ENCODE measurements at places on chromosomes 5 and 9. TPM values are rescaled to one million over a fixed set of nuclear protein-coding genes. Genes with fewer than 3 reads are reported as not detected.

Gene PCDHAC2
- total RNA-seq, result 0.18 TPM

DNA sequence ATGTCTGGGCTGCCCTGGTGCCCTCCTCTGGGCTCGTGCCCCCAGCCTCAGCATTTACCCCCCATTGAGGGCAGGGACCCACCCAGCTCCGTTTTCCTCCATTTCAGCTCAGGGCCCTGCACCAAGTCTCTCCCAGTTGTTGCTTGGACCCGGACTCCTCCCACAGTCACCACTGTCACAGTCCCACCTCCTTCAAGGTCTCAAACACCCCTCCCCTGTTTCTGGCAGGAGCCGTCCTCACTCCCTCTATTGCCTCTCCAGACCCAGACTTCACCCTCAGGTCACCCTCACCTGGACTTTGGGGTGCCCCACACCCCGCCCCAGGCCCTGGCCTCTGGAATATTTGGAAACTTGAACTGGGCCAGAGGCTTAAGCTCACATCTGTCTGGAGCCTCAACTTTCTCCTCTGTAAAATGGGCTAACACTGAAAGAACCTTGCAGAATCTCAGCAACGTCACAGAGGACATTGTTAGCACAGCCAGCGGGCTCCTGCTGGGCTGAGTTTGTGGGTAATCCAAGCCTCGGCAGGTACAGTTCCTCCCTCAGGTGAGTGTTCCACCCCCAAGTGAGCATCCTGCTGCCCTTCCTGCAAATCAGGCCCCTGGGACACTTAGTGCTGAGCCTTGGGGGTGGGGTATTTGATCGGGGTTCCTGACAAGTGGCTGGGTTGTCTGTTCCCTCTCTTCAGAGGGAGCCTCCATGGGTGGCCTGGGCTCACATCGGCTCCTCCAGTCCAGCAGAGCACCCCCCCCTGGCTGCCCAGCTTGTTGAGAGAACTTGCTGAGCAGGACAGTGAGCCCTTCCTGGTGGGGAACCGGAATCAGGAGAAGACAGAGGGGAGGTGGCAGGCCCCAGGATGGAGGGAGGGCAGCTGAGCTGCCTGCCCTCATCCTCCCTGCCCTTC lies 130.1 kb downstream of the C9orf50 start:
- no peak for DNase-seq

GRCh38 chr9:20436476-20437195 lies 185.7 kb downstream of the MLLT3 start:
- DNase-seq, result no peak

Gene SLC46A2
- not detected for total RNA-seq

- DNase-seq, result no peak
Observed at GRCh38 chr9:69818750-69819345, 1.8 kb upstream of the CFAP95 start.

DNA sequence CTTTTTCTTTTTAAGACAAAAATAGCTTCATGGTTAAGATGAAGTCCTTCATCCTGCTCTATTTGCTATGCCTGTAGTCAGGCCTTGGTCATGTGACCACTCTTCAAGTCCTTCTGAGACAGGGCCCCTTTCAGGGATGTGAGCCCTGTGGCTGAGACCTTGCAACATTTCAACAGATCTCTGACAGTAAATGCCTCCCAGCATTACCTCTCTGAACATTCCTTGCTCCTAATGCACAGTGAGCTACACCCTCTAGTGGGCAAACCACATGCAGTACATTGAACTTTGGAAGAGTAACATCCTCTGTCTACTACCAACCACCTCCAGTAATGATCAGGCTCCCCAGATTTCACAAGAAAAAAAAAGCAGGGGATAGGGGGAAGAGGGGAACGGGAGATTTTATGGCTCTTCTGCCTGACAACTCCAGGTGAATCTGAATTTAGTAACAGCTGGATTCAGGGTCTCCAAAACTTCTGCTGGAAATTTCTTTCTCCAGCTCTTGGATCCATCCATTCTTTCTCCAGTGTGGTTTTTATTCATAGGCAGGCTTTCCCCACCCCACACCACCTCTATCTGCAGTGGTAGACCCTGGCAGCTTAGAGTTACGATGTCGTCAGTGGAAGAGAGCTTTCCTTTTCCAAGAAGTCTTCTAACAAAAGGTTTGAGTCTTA lies 8.9 kb upstream of the FBXO38 start:
- no peak for DNase-seq

Gene NPDC1
- total RNA-seq, result 66.0 TPM
